ENCODE measurements at places on chromosomes 5 and 9.

DNA sequence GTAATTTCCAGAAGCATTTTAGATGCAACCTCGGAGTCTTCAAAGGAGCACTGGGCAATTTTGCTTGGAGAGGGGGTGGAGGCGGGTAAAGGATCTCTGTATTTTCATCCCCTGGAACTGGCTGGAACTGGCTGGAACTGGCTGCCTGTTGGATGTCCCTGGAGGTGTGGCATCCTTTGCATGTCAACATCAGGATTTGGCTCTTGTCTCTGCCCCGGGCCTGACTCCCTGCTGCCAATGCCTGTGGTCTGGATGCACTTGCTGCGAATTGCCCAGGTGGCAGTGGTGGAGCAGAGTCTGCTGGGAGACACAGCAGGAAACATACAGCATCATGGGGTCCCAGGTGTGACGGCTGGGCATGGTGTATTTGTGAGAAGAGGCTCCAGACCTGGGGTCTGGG lies 391.3 kb downstream of the GADD45G start:
- DNase-seq = no peak

GRCh38 chr9:135864447-135865049 lies 42.8 kb downstream of the CAMSAP1 start:
- DNase-seq = peak; percentile 56

DNA sequence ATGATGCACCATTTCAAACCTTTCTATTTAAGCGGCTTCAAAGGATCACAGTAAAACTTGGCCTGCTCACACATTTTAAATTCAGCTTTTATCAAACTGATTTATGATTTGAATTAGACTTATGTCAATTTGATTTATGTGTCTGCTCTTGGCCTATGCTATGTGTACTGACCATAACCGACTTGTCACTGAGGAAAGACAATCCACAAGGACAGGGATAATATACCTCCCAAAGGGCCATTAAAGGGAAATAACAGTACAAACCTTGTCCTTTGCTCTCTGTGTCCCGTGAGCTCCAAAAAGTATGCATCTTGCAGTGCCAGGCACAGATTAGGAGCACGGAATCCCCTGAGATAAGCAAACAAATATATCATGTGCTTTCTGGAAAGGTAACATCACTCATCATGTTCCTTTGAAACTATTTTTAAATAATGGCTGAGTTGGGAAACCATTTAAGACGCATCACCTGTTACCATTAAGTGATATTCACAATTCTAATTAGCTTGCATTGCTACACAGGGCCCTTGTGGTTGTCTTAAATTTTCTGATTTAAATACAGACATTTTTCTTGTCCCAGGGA lies 31.9 kb upstream of the FTMT start:
- DNase-seq = no peak

- no peak for DNase-seq
Measured at GRCh38 chr9:16680975-16681651, 189.4 kb downstream of the BNC2 start.

DNA sequence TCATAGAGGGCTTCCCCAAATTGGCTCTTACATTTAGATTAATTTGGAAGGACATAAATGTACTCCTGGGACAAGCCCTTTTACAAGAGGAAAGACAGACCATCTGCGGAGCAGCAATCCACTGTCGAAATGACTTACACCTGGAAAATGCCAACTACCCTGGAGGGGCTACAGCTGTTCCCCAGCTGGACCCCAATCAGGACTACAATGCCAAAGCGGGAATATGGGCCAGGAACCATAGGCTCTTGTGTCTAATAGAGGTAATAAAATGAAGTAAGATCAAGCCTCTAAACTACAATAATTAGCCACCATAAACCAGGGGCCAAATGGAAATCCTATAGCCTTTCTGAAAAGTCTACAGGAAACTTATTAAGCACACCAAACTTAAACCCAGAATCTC lies 581.3 kb downstream of the PDE4D start:
- no peak for DNase-seq
